ENCODE measurements at places on chromosomes 13 and 19.

DNA sequence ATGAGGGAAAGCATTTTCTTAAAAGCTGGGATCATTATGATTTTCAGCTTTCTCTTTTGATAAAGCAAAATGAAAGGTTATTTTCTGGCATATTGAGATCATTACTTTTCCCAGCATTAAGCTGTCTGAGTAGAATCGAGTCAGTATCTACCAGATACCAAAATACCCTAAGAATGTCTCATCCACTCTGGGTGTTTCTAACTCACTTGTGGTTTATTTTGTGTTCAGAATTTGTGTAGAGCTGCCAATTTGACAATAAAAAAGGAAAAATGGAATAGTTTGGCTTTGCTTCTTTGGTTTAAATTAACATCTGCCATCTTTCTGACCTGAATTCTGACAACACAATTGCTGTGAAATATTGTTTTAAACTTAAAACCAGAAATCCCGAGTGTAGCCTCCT is 438.7 kb upstream of the ARGLU1 start:
- DNase-seq, result no peak

DNA sequence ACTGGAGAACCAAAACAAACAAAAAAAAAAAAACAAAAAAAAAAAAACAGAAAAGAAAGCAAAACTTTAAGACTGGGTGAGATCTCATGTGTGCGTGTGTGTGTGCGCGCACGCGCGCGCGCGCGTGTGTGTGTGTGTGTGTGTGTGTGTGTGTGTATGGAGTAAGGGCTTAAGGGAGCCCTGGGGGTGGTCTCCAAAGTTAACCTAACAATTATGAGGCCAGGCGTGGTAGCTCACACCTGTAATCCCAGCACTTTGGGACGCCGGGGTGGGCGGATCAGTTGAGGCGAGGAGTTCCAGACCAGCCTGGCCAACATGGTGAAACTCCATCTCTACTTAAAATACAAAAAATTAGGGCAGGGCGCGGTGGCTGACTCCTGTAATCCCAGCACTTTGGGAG is 46.7 kb downstream of the CYP4F22 start:
- DNase-seq, result no peak

- DNase-seq, result peak; percentile 92
Measured at GRCh38 chr19:42325308-42325895, at the start of gene MEGF8. TSS of gene MEGF8 (plus strand) at chr19:42325635. CDS start at chr19:42326244, 609 bp downstream.

- no peak for DNase-seq
Measured at GRCh38 chr13:88074794-88075510, 403.8 kb downstream of the SLITRK5 start.

GRCh38 chr19:48354332-48354992 is 9.3 kb downstream of the TMEM143 start:
- no peak for DNase-seq

- no peak for DNase-seq
Measured at GRCh38 chr13:42878721-42879120, 97.3 kb downstream of the FAM216B start.

DNA sequence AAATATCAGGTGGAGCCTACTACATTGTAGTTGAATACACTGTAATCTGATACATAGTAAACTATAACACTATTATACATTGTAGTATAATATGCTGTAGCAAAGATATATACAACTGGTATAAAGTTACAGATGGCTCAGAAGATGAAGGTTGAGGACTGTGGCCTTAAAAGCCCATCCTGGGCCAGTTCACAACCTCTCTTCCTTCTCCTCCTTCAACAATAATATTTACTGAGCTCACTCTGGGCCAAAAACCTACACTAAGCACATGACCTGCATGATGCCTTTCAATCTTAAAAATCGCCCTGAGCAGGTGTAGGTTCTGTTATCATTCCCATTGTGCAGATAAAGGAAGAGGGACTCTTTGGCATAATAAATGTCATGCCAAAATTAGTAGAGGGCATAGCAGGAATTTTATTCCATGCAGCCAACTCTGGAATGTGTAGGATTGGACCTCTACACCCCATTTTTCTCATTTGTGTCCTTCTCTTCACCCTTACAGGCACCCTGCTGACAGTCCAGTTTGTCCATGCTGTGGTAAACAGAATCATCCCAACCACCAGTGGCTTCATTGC is 14.6 kb upstream of the SIN3B start:
- no peak for DNase-seq

DNA sequence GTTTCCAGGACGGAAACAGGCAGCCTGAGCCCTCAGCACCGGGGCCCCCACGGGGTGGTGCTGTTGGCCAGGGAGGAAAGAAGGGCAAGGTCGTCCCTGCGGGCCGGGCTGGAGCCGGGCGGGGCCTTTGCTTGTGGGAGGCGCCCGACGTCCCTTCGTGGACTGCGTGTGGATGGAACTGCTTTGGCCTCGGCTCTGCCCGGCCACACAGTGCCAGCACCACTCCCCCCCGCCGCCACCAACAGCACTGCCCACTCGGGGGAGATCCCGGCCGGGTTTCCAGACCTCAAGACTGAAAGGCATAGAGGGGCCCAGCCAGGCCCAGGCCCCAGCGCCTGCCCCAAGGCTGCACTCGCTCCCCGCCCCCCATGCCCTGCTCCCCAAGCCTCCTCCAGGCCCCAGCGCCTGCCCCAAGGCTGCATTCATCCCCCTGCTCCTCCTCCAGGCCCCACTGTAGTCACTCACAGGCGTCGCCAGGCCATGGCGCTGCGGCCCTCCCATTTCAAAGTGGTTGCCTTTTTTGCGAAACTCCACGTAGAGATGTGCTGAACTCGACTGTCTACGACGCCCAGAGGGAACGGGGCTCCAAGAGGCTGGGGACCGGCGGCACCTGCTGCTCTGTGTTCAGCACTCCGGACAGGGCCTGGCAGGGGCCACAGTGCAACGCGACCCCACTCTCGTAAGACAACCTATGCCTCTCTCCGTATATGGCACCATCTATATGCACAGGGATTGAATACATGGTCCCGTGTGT is 22.5 kb downstream of the C13orf46 start:
- peak; percentile 25 for DNase-seq

GRCh38 chr13:74135326-74136083 is 1.3 kb upstream of the KLF12 start:
- DNase-seq, result peak; percentile 22

DNA sequence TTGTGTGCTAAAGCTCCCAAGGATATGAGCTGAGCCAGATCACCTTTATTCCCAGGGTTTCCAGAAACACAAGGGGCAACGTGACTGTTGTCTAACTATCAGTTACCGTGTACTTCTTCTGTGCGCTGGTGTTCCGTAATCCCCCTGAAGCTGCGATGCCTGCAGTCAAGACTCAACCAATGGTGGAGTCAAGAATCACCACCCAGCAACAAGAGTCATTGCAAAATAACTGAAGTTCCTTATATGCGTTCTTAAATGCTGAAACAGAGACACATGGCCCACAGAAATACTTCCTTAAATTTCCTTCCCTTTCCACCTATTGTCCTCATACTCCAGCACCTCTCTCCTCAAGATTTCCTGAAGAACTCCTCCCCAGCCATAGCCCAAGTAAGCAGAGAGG is 200.2 kb downstream of the KATNAL1 start:
- DNase-seq, result no peak

DNA sequence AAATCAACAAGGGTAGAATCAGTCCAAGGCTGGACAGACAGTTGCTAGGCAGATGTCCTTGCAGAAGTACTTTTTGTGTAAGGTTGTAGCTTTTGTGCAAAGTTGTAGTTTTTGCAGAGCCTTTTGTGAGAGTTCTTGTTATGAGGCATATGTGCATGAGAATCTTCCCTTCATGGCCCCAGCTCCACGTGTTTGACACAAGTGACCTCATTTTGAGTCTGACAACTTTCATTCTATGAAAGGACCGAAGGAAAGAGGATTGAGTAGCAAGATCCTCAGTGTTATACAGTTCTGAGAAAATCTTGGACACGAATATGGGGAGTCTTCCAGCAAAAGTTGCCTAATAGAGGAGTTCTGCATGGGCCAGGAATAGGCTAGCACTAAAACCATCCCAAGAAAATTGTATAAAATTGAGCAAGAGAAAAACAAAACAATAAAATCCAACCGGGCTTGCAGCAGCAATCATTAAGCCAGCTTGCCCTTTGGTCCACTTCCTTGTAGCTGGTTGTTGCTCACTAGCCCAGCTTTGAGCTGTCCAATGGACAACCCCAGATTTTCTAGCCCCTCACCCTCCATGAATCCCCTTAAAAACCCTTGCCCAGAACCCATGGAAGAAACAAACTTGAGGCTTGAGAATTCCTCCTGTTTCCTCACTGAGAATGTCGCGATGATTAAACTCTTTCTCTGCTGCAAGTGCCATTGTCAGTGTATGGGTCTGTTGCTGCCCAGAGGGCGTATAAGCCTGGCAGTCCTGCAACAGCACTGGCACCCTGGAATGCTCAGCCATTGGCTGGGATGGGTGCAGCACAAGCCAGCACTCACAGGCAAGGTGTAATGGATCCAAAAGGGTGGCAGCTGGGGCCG is 6.5 kb downstream of the EPSTI1 start:
- DNase-seq, result no peak

GRCh38 chr13:52348071-52348470 is 57.9 kb downstream of the THSD1 start:
- no peak for DNase-seq

DNA sequence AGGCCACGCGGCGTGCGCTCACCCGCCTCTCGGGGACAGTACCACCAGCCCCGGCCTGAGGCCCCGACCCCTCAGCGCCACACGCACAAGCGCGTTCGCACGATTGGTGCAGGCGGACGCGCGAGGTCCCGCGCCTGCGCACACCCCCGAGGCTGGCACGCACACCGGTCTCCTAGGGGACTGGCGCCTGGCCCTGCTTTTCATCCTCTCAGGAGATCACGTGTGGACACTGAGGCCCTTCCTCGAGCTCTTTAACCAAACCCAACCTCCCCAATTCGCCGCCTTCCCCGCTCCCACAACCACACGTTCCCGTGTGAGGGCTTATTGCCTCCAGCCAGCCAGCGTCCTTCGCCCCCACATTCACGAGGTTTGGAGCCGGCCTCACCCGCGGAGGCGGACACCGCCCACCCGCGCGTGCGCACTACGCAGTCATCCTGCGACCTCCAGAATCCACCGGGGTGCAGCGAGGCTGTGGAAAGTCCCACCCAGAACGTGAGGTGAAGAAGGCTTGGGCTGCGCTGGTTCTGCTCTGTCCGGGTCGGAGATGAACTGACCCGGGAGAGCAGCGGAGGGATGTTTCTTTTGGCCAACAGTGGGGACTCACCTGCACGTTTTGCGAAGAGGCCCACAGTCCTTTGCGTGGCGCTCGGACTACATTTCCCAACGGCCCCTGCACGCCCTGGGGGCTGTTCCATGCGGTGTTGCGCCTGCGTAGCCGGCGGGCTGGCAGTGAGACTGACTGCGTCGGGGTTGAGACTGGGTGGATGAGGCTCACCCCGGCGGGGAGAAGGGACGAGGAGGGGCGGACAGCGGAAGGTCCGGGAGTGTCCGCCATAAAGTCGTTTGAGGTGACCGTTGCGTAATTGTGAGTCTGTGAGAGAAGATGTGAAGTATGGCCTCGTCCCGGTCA is 539 bp upstream of the ZNF667 start:
- peak; percentile 55 for DNase-seq

DNA sequence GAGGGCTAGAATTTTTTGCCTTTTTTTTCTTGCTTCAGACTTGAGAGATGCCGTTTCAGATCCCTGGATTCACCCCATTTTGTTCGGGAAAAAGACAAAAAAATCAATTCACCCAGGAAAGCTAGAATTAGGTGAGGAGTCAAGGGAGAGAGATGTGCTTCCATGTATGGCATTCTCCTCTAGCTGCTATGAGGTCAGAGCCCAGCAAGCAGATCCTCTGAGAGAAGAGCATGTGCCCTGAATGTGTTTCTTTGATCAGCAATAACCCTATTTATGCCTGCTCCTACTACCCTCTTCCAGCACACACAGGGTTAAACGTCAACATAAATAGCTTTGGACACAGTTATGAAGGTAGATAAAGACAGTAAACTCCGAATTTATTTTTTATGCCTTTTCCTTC is 53.6 kb downstream of the NDFIP2 start:
- no peak for DNase-seq

- DNase-seq, result no peak
Measured at GRCh38 chr13:110983241-110983640, 68.4 kb upstream of the ANKRD10 start.

DNA sequence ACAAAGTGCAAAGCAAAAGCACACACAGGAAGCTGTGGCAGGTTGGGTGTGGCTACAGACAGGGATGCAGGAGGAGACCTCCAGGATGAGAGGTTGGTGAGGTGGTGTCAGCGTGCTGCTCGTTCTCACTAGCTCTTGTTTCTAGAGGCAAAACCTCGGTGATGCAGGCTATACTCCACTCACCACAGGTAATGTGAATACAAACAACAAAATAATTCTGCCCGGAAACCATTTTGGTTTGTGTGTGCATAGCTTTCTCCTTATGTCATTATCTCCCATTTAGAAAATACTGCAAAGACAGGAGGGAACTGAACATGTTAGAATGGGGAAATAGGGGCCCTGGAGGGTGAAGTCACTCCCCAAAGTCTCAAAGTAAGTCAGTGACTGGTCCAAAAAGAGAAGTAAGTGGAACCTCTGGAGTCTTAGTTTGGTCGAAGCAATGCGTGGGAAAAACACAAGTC is 9.4 kb downstream of the LCP1 start:
- peak; percentile 44 for DNase-seq

DNA sequence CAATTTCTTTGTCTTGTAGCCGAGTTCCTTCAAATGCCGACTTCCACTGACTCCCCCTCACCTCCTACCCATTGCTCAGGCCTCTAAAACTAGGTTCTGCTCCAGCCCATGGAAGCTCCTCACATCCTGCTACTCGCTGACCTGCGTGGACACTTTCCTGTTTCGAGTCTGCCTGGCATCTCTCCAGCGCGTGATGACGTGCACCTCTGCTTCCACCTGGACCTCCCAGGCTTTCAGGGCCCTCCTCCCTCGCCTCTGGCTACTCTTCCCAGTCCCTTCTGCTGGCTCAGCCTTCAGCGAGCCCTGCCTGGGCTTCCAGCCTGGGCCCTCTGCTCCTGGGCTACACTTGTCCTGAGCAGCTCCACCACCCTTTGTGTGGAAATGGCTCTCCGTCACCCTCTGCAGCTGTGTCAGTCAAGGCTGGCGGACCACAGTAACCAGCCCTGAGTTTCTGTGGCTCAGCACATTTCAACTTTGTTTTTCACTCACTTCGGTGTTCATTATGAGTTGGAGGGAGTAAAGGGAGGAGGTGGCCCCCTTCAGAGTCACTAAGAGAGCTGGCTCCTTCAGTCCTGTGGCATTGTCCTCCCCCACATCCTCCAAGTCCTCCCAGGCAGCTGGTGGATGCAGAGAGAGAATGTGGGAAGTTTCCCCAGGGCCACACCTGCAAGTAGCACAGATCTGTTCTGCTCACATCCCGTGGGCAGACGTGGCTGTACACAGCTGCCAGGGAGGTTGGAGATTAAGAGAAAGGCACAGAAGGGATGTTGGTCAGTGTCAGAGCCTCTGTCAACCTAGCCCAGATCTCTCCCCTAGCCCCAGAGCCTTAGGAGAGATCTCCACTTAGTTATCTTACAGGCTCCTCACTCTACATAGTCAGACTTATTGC is 49.4 kb downstream of the SERP2 start:
- no peak for DNase-seq

All from activated naive CD4-positive, alpha-beta T cell (primary cell).